ENCODE measurements at places on chromosomes 4 and X. TPM values are rescaled to one million over a fixed set of nuclear protein-coding genes. Genes with fewer than 3 reads are reported as not detected.

DNA sequence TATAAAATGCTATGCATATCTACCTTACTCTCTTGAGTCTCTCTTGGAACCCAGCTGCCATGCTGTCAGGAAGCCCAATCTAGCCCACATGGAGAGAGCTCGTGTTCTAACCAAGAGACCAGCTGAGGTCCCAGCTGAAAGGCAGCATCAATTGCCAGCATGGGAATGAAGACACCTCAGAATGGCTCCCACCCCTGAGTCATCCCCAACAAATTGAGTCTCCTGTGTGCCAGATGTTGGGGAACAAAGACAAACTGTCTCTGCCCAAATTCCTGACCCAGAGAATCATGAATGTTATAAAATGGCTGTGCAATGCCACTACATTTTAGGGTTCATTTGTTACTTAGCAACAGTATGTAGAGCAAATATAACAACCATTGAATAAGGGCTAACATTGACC is 105.2 kb upstream of the STX18 start:
- DNase-seq, result no peak

EMCN gene
- 28.4 TPM for polyA plus RNA-seq

- no peak for DNase-seq
These were observed 145.0 kb downstream of the SOWAHB start for GRCh38 chr4:76752861-76753501.

DNA sequence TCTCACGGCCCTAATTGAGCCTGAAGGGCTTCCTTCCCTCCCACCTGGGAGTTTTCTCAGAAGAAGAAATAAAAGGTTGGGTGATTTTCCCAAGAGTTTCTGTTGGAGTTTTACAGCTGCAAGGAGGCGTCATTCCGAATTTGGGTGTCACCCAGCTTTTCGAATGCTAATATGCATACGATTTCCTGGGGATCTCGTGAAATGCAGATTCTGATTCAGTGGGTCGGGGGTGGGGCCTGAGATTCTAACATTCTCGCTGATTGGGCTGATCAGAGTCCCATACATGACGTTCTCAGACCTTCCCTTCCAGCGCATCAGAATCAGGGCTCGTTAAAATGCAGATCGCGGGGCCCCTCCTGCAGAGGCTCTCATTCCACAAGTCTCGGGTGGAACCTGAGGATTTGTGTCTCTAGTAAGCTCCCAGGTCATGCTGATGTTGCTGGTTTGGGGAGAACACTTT is 125.8 kb upstream of the STX18 start:
- DNase-seq, result no peak

DNA sequence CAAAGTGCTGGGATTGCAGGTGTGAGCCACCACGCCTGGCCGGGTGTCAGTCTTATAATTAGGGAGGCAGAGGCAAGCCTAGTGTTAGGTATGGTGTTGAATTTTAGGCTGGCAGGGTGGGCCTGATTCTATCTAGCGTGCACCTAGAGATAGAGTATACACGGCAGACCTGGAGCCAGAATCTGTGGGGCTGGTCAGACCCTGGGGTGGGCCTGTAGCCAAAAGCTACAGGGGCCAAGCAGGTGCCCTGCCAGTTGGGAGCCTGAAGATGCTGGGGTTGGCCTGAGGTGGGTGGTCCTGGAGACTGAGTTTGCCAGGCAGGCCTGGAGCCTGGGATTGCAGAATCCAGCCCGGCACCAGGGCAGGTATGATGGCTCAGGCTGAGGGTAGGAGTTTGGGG is 1580.3 kb downstream of the ARAP2 start:
- no peak for DNase-seq

DNA sequence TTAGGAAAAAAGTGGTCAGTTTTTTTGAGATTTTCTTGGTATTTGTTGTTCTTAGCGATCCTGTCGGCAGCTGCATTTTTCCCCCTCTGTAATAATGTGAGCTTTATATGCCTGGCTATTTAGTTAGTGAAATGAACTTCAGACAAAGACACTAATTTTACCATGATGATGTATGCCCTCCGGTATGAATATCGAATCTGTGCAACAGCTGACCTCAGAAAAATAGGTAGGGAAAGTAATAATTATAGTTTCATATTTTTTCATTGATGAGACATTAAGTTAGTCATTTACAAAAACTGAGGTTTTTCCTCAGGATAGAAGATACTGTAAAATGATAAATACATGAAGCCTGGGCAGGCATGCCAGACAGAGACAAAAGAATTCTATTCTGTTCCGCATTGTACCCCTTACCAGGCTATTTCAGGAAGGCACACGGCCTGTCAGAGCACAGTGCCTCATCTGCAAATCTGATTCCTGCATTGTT is 155.8 kb downstream of the SHROOM3 start:
- DNase-seq, result no peak

DNA sequence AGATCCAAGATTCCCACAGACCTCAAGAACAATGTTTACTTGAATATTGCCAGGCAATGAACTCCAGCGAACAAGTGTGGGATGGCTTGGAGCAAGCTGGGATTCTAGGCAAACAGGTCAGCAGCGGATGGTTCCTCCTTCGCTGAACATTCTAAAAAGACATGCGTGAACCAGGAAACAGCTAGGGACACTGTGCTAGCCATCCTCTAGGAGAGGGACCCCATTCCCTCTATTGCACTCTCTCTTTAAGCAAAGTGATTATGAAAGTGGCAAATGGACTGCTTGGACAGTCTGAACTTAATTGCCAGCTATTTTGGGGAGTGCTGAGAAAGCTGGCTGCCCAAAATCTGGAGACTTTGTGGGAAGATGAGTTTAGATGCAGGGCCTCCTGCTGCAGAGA is 29.9 kb upstream of the TEC start:
- no peak for DNase-seq

- no peak for DNase-seq
These were observed 1777.8 kb upstream of the TENM3 start for GRCh38 chr4:180465364-180465763.

CPZ gene
- 8.6 TPM for polyA plus RNA-seq

GRCh38 chrX:20393944-20394343 is 127.2 kb upstream of the RPS6KA3 start:
- no peak for DNase-seq

CRLF2 gene
- 0.08 TPM for polyA plus RNA-seq

MTMR8 gene
- 1.3 TPM for polyA plus RNA-seq

DNA sequence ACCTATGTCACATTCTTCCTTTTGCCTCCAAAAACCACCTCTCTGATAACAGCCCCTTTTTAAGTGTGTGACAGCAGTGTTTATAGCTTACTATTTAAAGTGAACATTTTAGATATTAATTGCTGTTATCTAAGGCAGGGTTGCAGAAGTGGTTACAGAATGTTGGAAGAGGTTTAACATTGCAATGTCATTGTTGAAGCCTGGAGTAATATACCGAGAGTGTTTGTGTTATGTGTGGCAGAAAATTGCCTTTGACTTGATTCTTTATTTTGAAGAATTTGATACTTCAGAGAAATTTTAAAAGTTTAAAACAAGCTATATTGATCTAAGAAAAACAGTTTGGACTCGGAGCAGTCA is 37.1 kb downstream of the SMARCAD1 start:
- DNase-seq, result no peak

CTSO gene
- 26.0 TPM for polyA plus RNA-seq

DNA sequence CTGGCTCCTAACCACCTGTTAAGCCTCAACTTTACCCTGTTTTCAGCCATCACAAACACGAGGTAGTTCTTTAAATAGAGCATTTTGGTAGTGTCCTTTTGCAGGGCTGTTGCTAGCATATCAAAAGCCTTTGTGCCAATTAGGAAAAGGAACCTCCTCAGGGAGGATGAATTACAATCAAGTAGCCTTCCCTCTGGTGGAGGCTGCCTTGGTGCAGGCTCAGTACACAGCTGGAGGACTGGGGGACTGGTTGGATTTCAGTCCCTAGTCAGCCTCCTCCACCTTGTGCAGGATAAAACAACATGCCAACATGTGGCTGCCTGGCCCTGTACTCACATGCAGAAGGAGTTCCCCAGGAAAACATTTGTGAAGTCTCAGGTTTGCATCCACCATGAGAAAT is 53.1 kb downstream of the RASGEF1B start:
- DNase-seq, result no peak

RHOXF2 gene
- polyA plus RNA-seq, result 0.09 TPM

DNA sequence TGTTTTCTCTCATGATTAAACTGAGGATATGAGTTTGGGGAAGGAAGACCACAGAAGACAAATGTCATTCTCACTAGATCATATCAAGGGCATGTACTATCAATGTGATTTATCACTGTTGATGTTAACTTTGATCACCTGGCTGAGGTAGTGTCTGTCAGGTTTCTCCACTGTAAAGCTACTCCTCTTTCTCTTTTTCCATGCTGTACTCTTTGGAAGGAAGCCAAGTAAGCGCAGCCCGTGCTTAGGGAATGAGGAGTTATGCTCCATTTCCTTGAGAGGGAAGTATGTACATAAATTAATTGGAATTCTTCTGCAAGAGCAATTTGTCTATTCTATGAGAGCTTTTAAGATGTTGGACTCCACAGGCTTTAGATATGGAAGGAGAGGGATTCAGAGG is 4.0 kb upstream of the KANTR start:
- no peak for DNase-seq

RNF4 gene
- 34.0 TPM for polyA plus RNA-seq

TADA2B gene
- polyA plus RNA-seq, result 22.0 TPM

DNA sequence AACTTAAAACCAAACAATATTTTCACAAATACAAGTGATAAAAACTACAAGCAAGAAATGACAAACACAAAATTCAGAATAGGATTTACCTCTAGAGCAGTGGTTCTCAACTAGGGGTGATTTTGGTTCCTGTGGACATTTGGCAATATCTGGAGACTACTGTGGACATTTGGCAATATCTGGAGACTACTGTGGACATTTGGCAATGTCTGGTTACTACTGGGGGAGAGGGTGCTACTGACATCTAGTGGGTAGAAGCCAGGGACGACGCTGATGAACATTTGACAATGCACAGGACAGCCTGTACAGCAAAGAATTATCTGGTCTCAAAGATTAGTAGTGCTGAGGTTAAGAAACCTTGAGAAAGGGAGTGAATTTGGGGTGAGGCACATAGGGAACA is 169.8 kb downstream of the CLCN4 start:
- no peak for DNase-seq

- DNase-seq, result no peak
These were observed 9.5 kb downstream of the RGS12 start for GRCh38 chr4:3302173-3302785.

GRCh38 chr4:17811078-17811603 is 362 bp downstream of the NCAPG start:
- no peak for DNase-seq

GRCh38 chr4:48187813-48188212 is 53.8 kb upstream of the TXK start:
- no peak for DNase-seq

DNA sequence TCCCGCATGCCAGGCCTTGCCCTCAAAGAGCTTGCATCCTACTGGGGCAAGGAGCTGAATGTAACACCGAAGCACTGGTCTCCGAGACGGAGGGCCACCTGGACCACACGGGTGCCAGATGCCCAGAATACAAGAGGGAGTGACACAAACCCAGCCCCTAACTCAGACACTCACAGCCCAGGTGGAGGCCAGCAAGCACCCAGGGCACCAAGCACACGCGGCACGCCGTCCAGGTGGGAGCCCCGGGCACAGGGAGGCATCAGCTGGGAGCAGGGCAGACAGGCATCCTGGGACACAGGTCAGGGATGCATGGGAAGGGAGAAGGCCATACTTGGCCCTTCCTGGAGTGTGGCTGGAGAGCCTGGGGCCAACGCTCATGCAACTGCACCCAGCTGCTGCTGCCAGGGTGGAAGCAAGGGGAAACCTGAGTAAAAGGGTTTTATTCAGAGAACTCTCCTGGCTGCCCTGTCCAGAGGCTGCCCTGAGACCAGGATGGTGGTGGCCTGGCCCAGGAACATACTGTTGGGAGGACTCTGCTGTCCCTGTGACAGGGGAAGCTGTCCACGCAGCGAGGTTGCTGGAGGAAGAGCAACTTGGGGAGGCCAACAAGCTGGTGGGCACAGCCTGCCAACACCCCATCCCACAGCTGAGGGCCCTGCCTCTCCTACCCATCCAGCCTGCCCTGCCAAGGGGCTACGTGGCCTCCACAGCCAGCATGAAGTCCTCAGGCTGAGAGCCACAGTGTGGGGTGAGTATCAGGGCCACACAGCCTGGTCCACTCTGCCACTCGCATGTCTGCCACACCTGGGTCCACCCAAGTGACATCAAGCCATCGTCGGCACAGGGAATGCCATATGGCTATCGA is 22.2 kb upstream of the PPP2R2C start:
- no peak for DNase-seq

PPARGC1A gene
- polyA plus RNA-seq, result 7.5 TPM
